ENCODE measurements at places on chromosomes 5 and 9.

- no peak for DNase-seq
Observed at GRCh38 chr5:63127054-63127453, 548.4 kb downstream of the LRRC70 start.

- DNase-seq: no peak
Observed at GRCh38 chr5:34545164-34545563, 111.0 kb upstream of the RAI14 start.

DNA sequence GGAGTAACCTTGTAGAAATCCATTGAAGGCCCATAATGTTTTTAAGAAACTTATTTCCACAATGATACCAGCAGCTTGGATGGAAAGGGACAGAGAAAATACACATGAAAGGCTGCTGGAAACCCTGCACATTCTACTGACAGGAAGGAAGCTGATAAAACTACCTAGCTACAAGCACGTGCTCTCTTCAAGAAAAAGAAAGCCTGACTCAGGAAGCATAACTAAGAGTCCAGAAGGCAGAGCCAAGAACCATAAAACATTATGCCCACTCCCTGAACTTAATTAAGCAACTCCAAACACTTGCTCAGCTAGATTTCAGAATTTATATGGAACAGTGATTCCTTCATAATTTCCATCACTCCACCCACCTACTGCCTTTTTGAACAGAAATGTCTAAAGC lies 430.8 kb downstream of the SEMA5A start:
- no peak for DNase-seq

DNA sequence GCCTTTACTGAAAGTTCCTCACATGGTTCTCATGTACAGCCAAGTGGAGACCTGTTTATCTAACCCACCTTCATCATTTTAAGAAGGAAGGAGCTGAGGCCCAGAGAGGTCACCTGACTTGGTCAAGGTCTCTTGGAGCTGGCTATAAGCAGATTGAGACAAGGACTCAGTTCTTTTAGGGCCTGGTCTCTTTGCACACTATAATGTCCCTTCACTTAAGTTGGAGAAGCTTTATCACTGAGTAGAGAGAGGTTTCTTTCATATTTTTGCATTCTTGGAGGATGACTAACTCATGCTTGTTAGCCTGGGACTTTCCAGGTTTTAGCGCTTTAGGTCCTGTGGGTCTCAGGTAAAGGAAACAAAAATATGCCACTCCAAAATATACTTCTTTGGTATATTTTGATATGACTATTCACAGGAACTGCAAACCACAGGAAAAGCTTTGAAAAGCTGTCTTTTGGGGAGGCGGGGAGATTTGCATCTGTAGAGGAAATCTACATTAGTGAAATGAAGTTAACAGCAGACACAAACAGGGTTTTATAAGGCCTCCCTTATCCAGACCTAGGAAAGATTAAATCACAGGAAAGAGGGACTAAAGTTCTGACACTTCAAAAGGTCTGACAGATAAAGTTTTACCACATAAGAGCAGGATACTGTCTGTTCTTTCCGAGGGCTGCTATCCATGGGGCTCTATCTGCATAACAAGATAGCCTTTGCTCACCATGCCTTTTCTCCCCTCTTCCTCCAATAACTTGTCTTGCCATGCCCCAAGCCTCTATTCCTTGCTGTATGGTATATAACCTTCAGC lies 95.8 kb upstream of the ANKRD55 start:
- no peak for DNase-seq

DNA sequence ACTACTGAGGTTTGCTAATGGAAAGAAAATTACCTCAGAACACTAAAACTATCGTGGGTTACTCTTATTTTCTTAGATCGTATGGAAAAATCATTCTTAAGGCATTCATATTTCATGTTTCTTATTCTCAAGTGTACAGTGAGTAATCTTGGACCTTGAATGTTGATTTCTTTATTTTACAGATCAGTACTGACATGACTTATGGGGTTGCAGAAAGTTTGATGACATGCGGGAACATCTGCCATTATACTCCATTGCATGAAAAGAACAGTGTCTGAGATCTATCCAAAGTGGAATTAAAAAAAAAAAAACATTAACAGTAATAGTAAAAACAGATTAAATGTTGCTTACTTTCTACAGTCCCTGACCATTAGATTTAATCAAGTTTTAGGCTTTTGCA lies 1290.2 kb upstream of the WWC1 start:
- no peak for DNase-seq

GRCh38 chr9:125771037-125771436 lies 23.9 kb downstream of the PBX3 start:
- no peak for DNase-seq
